Esophagus mucosa (tissue), 1 donor: ENCODE measurements at places on chromosomes 7 and 10. TPM values are rescaled to one million over a fixed set of nuclear protein-coding genes. Genes with fewer than 3 reads are reported as not detected.

The LSM5 gene
- total RNA-seq: 41.3 TPM

The TYW1B gene
- 1.00 TPM for total RNA-seq

The ADCY1 gene
- 0.40 TPM for total RNA-seq

The HOXA11 gene
- total RNA-seq: not detected

The TACC2 gene
- total RNA-seq: 90.0 TPM

The MYH16 gene
- total RNA-seq: not detected

The LAMB4 gene
- 1.1 TPM for total RNA-seq

The RPP30 gene
- total RNA-seq: 27.5 TPM

The GPR141 gene
- total RNA-seq: 0.60 TPM

The PALD1 gene
- total RNA-seq: 4.6 TPM

The TAS2R41 gene
- not detected for total RNA-seq

DNA sequence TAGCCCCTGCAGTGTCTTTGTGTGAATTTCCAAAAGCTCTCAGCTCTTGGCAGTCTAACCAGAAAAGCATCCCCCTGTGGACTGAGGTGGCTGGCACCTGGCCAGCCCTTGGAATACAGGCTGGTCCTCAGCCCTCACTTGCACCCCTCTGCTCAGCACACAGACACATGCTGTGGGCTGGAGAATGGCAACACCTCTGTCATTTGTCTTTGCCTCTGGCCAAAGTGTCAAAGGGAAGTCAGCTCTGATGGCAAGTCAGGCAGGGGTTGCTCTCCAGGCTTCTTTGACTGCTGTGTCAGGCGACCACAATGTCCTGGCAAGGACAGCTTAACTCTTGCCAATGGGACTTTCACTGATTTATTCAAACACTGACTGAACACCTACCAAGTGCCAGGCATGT is 724.8 kb downstream of the INHBA start:
- ATAC-seq: no peak

- no peak for ATAC-seq
Observed at GRCh38 chr7:38317515-38317914, 44.1 kb upstream of the TARP start.

DNA sequence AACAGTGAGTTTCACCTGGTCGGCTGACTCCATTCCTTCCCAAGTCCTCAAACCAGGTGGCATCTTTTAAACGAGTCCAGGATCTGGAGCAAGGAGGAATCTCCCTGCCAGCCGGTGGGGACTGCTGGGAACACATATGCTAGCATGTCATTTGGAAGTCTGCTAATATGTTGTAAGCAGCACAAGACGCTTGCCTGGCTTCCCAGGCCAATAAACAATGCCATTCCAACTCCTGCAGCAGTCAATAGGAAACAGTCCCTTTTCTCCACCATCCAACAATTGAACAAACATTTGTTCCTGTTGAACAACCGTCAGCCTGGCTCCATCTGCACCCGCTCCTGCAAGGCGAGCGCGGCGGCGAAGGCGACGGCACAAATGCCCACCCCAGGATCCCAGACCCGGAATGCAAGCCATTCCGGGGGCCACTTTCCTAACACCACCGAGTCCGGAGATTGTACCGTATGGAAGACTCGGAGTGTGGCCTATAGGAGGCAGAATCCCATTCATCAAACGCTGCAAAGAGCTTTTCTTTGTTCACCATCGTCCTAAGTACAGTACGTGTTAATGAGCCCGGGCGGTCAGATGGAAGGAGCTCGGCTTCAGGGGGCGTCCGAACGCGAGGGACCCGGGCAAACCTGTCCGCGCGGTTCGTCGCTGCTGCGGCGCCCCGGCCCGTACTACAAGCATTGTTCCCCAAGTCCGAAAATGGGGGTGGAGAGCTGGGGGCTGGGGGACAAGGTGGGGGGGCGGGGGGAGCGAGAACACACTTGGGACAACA is 1.6 kb downstream of the FAM53B start:
- ATAC-seq: no peak

DNA sequence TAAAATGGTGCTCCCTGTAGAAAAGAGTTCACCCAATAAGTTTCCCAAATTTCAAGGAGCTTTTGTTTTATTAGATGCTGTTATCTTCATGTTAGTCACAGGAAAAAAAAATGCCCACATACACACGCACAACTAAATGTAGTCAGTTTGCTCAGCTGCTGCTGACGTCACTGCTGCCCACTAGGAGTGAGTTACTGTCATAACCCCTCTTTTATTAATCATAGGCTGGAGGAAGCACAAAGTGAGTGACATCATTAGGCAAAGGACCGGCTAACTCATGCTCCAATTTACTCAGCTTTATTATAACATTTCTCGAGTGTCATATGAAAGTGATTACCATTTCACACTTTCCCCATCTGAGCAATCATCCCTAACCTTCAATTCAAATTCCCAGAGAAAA is 6.7 kb upstream of the INHBA start:
- ATAC-seq: no peak

DNA sequence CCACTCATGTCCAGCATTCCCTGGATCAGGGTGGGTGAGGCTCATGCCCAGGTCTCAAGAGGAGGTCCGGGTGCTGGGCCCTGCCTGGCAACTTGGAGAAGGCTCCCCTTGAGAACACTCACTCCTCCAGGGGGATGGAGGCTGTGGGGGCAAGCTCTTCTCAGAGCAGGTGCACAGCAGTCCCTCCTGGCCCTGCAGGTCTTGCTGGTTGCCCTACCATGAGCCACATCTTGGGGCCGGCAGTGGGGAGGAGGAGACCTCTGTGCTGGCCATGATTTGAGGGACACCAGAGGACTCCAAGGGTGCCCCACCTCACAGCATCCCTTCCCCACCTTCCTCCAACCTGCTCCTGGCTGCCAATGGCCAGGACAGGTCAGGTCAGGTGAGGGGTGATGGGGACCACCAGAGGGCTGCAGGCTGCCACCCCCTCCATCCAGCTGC is 87.4 kb upstream of the RET start:
- ATAC-seq: no peak

DNA sequence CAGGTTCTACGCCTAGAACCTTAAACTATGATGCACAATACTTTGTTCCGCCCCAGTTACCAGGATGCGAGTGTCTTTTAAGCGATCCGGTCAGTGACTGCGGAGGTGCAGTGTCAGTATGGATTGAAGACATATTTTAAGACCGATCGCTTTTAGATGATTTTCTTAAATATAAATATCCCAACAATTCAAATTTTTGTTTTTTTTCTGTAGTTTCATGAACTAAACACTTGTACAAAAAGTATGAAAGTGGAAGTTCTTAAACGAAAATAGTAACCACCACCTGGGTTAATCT is 835 bp downstream of the COMMD3 start:
- ATAC-seq: no peak

DNA sequence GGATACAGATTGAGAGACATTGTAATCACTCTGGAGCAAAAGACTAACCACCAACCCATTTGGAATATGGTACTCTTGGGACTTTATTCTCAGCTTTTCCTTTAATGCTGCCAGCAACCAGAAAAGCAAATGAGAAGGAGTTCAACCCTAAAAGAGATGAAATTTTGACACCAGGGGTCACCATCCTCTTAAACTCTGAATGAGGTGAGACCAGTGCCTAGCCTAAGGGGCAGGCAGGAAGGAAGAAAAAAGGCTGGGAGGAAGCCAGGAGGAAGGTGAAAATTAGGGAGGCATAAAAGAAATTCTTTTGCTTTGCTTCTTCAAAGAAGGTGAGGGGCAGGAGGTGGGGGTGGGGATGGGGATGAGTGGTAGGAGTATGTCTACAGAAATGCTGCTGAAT is 135.8 kb downstream of the JAZF1 start:
- ATAC-seq: no peak

- no peak for ATAC-seq
Observed at GRCh38 chr7:158277219-158278141, 310.1 kb downstream of the PTPRN2 start.
